GM20000 (cell line): ENCODE measurements at places on chromosomes 3 and 15.

GRCh38 chr3:124995460-124995994 is 60.3 kb downstream of the HEG1 start:
- peak; percentile 77 for DNase-seq

DNA sequence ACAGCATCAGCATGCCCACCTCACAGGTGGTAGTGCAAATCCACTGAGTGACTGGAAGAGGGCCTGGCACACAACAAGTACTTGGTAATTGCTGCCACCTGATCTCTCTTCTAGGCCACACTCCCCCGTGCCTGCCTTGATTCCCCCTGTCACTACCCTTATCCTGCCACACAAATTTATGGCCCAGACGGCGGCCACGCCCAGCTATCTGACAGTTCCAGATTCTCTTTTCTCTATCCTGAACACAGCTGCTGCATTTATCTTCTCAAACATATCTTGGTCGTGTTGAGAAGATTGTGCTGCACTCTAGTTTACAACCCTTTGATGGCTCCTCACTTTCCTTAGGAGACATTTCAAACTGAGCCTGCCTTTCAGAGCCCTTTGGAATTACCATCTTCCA is 585.2 kb downstream of the NTRK3 start:
- no peak for DNase-seq

DNA sequence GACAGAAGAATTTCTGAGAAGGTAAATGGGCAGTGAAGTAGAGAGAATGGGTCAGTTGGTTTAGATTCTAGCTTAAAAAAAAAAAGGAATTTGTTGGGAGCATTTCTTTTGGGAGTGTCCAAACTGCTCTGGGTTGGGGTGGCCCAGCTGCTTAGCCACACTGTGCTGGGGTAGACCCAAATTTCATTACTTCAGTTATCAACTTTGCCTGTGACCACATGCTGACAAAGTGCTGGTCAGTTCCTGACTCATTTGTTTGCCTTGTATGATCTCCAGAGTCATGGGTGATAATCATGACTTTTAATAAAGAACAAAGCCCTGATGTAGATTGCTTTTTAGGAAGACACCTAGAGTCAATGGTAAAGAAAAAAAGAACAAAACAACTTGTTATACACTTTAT is 121.5 kb upstream of the FGF7 start:
- DNase-seq, result no peak

GRCh38 chr3:70273492-70273891 is 38.9 kb downstream of the MDFIC2 start:
- DNase-seq, result no peak

- DNase-seq, result no peak
Observed at GRCh38 chr15:88647351-88648105, 8.7 kb downstream of the ISG20 start.

GRCh38 chr3:40120806-40121205 is 188.7 kb upstream of the EIF1B start:
- DNase-seq, result no peak

- no peak for DNase-seq
Observed at GRCh38 chr3:99483841-99484240, 154.6 kb upstream of the COL8A1 start.

- no peak for DNase-seq
Observed at GRCh38 chr3:79543218-79543982, 224.4 kb downstream of the ROBO1 start.

GRCh38 chr3:33855884-33856546 is 57.6 kb downstream of the PDCD6IP start:
- DNase-seq, result no peak
